HuH-7 (cell line): ENCODE measurements at places on chromosomes 16 and 17.
A peak's percentile ranks its signal among the peaks of the same experiment; 100 is the strongest.

DNA sequence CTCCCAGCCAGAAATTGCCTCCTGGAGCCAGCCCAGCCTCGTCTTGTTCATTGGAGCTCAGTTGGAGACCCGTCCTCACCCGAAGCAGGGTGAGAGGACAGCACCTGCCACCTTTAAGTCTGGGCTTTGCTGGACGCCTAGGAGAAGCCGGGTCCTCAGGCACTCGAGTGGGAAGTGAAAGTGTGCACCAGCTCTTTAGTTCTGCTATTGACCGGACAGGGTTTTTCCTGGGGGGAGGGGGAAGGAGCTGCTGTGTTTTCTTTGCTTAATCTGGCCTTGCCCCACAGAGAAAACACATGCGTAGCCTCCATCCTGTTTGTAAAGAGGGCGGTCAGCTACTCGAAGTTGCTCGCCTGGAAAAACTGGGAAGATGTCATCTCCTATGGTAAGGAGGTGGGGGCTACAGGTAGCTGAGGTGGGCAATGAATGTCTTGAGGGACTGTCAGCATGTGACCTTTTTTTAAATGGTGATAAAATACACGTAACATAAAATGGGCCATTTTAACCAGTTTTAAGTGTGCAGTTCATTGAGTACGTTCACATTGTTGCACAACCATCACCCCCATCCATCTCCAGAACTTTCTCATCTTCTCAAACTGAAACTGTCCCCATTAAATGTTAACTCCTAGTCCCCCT, 34.4 kb downstream of the CMIP start:
- DNase-seq: no peak

DNA sequence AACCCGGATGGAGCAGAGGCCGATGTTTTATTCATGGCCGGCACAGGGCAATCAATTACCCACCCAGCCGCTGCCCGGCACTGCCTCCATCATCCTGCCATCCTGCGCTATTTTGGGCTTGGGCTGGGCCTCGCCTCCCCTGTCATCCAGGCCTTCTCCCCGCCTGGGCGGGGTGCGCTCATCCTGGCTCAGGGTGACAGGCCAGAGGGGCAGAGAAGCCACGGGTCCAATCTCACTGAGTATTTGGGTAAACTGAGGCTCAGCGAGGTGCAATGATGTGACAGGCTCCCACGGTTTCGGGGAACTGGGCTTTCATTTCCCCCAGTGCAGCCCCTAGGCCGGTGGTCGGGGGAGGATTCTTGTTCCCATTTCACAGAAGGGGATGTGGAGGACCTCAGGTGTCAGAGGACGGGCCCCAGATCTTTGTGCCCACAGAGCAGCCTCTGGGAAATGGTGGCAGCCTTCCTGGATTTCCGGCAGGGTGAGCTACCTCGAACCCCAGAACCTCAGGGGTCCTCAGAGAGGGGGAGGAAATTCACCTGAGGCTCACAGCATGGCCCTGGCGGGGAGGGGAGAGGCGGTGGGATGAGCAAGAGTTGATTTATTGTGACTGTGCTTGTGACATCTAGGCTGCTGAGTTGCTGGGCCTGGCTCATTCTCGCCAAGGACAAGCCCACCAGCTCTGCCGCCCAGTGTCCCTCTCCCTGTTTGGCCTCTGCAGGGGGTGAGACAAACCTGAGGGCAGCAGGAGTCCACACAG, 23.8 kb upstream of the KCNJ12 start:
- DNase-seq: no peak

GRCh38 chr17:28900986-28901726, 1.7 kb downstream of the DHRS13 start:
- DNase-seq: no peak

DNA sequence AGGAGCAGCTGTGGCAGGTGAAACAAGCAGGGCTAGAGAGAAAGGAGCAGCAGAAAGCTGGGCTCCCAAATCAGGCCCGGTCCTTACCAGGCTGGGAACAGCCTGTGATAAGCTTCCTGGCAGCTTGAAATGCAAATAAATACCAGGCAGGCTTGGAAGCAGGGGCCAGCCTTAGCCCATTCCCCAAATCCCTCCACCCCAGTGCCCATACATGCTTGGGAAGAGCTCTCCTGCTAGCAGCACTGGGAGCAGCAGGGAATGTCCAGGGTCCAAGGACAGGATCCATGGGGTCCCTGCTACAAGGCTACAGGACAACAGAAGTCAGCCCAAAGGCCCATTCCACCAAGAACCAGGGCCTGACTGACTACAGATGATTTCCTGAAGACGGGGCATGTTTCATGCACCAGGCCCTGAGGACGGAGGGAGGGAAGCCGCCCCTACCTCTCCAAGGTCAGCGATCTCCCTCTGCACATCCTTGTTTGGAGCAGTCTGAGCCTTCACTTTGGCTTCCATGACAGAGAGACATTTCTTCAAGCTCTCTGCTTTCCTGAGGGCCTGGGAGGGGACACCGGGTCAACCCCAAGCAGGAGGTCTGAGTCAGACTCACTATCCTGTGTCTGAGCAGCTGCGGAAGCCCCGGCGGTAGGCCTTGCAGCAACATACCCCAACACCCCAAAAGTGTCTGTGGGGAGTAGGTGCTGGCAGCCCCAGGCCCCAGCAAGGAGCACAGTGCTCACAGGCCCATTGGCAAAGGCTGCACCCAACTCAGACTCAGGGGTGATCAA, 2.6 kb upstream of the EXOSC6 start:
- DNase-seq: no peak

DNA sequence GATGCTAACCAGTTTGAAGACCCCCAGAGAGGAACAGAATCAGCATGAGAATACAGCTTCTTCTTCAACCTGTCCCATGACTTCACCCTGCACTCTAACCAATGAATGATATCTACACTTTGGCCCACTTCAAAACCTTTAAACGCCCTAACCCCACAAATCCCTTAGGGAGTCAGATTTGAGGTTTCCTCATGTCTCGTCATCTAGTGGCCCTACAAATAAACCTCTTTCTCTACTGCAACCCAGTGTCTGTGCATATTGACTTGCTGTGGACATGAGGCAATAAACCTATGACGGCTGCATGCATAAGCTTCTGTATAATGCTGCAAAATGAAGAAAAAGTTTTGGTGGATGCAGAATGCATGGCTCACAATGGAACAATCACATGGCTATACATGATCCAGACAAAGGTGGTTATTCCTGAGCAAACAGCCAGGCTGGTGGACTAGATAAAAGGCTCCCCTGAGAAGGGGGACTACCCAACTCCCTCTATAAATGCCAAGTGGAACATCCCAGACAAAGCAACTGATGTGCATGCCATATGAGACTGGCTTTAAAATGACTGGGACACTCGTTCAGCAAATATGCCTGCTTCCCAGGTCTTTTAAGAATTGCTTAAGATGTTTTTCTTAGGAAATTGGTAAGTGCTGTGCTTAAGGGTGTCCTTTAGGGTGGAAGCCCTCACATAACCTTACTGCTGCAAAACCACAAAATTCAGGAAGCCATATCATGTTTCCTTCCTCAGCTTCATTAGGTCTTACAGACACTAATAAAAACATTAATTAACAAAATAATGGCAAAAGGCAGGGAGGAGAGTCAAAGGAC, 12.2 kb downstream of the N4BP1 start:
- DNase-seq: no peak

DNA sequence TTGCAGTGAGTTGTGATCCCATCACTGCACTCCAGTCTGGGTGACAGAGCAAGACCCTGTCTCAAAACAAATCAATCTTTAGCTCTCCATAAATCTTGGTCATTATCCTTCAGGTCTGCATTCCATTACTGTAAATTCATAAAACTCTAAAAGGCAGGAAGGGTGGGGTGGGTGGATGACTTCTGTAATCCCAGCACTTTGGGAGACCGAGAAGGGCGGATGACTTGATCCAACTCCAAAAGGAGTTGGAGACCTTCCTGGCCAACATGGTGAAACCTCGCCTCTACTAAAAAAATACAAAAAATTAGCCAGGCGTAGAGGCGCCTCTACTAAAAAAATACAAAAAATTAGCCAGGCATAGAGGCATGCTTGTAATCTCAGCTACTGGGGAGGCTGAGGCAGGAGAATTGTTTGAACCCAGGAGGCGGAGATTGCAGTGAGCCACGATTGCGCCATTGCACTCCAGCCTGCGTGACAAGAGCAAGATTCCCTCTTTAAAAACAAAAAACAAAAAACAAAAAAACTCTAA, 2.2 kb upstream of the UBE2Z start:
- DNase-seq: no peak

DNA sequence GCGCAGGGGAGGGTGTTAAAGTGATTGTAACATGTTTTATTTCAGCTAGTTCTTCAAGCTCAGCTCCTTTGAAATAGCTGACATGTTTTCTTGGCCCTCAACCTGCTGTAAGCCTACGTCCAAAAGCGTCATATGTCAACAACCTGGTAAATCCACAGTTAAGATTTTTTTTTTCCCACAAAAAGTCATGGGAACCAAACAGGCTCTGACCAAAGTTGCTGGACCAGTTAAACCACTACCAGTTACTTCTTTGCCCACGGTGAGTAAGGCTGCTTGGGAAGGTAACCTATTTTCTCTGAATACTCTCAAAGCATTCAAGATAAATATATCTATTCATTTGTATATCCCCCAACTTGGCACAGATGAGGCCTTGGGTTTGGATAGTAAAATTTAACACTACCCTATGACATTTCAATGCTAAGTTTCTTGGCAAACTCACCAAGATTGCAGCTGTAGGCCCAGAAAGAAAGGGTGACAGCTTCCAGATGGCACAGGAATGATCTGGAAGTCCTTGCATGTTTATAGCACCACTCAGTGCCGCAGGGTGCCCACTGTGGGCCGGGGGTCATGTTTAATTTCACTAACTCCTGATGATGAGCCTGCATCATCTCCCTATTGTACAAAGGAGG, 166.2 kb downstream of the XYLT1 start:
- no peak for DNase-seq

- DNase-seq: no peak
Observed at GRCh38 chr16:9859701-9860327, 322.4 kb downstream of the GRIN2A start.

DNA sequence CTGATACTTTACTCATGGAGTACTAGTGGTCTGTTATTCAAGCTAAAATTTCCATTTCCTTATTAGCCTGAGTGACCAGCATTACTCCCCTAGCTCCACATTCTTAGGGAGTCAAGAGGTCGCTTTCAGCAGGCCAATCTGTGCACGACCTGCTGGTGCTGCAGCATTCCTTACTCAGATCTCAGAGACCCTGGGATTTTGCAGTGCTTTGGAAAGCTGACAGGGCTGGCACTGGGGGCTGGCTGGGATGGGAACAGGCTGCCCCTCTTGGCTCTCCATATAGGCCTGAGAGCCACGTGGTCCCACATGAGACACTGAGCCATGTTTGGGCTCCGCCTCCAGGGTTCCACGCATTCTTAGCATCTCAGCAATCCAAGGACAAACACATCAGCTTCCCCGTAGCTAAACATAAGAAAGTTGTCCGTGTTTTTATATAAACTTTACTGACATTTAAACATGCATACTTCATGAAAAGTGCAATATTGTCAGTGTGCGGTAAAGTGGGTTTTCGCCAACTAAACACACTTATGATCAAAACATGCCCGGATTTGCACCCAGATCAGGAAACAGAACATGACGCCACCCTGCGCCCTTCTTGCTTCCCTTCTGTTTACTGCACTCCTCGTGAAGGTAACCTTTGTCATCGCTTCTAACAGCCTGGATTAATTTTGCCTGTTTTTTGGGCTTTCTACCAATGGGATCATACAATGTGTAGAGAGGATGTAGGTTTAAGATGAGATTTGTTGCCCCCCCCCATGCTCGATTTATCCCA, 254.5 kb upstream of the CACNG5 start:
- no peak for DNase-seq

- peak; percentile 94 for DNase-seq
Observed at GRCh38 chr17:74862108-74862901, 2.6 kb upstream of the GRIN2C start.

DNA sequence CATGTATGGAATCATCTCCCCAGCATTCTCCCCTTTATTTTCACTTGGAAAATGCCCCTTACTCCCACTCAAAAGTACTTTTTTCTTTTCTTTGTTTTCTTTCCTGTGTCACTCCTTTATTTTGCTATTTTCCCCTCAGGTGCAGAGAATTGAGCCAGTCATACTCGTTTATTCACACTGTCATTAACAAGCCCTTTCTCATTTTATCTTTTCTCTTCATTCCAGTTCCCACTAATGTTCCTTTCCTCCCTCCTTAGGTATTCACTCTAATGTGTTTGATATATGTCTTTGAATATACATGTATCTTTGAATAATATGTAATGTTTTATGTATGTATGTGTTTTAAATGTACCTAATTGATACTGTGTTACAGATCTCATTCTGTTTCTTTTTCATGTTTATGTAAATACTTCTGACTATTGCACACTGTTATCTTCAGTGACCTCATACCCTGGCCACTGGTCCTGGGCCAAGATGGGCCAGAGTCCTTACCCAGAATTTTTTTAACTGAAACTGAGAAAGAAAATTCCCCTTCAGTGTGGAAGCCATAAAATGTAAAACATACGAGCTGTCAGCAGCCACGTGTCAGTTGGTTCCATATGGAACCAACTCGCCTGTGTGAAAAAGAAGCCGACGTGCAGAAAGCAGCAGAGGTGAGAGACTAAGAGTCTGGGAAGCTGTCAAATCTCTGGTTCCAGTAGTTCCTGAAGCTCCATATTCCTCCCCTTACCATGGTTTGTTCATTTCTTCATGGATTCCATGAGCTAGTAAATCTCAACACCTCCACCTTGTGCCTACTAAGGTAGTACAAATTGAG, 5.8 kb downstream of the SRR start:
- no peak for DNase-seq

- peak; percentile 73 for DNase-seq
Observed at GRCh38 chr16:30186782-30187555, 3.6 kb downstream of the CORO1A start.

DNA sequence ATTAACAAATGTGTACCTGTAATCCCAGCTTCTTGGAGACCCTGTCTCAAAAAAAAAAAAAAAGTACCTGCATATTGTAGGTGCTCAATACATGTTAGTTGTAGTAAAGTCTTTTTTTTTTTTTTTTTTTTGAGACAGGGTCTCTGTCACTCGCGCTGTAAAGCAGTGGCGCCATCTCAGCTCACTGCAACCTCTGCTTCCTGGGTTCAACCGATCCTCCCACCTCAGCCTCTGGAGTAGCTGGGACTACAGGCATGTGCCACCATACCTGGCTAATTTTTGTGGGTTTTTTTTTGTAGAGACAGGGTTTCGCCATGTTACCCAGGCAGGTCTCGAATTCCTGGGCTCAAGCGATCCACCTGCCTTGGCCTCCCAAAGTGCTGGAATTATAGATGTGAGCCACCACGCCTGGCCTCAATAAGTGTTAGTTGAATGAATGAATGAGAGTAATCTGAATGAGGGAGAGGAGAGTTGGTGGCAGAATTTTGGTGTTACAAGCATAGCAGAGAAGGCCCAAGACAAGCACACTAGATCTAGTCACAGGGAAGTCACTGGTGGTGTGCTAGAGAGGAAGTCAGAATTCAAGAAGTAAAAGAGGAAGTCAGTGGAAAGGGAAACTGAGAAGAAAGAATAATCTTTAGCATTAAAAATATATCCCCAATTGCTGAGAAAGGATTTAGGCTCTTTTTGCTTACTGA, 9.4 kb upstream of the MYL4 start:
- DNase-seq: no peak

GRCh38 chr17:57662041-57662440, 83.1 kb downstream of the CCDC182 start:
- DNase-seq: no peak

- peak; percentile 43 for DNase-seq
Observed at GRCh38 chr17:48903401-48903800, 4.8 kb upstream of the UBE2Z start.

- no peak for DNase-seq
Observed at GRCh38 chr17:27491713-27492190, 35.5 kb downstream of the KSR1 start.

- no peak for DNase-seq
Observed at GRCh38 chr17:37732316-37732715, 12.5 kb downstream of the HNF1B start.

GRCh38 chr16:81035975-81036750, 521 bp downstream of the ATMIN start:
- DNase-seq: peak; percentile 65
